ENCODE measurements at places on chromosomes 2 and 18. TPM values are rescaled to one million over a fixed set of nuclear protein-coding genes. Genes with fewer than 3 reads are reported as not detected.

DNAJC27 gene
- total RNA-seq, result 2.6 TPM

APCDD1 gene
- 0.06 TPM for total RNA-seq

PFN4 gene
- 2.5 TPM for total RNA-seq

NYAP2 gene
- total RNA-seq, result not detected

SULT1C4 gene
- not detected for total RNA-seq

DUSP2 gene
- total RNA-seq, result 0.29 TPM

CHRND gene
- total RNA-seq, result not detected

RGPD5 gene
- total RNA-seq, result 4.8 TPM

LTBP1 gene
- 42.1 TPM for total RNA-seq
